ENCODE measurements at places on chromosomes 5 and 9. TPM values are rescaled to one million over a fixed set of nuclear protein-coding genes. Genes with fewer than 3 reads are reported as not detected.
A peak's percentile ranks its signal among the peaks of the same experiment; 100 is the strongest.

GRCh38 chr5:107389775-107390148 is 281.0 kb downstream of the EFNA5 start:
- no peaks in the 10 kb centered on the region for H3K4me1 ChIP-seq
- no peaks in the 10 kb centered on the region for H3K36me3 ChIP-seq
- no peak overlapping the region for H3K27ac ChIP-seq
- no peak for DNase-seq

GRCh38 chr9:22147813-22148527 is 138.9 kb upstream of the CDKN2B start:
- no peaks in the 10 kb centered on the region for H3K36me3 ChIP-seq
- H3K4me1 ChIP-seq = no peaks in the 10 kb centered on the region

DNA sequence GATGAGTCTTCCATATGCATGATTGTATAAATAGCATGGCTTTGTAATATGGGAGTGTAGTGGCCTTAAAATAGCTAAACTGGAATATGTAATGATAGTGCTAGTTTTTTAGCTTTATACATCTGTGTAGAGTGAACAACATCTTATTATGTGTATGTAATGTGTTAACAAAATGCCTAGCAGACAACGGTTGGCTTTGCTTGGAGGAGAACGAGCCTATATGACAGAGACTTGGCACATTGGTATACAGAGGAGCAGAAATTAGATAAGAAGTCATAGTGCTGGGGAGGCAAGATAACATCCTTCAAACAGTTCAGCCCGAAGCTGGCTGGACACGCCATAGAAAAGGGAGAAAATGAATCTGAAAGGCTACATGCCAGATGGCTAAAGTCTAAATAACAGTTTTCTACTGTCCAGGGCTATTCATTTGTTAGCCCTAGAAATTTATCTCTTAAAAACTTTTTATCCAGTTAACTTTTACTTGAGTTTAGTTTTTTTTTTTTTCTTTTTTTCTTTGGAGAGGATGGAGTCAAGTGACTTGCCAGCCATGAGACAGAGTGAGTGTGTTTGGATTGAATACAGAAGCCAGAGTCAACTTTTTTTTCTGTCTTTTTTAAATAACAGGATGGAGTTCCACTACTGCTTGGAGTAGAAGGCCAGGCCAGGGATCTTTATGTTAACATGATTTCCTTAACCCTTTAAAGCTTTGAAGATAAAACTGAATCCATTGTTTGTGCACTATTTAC is 214.4 kb upstream of the ACTBL2 start:
- H3K4me3 ChIP-seq = no peak overlapping the region
- H3K27ac ChIP-seq = peak overlapping the region; percentile 90
- no peaks in the 10 kb centered on the region for H3K36me3 ChIP-seq
- peaks cover 38% of the 10 kb centered on the region for H3K4me1 ChIP-seq
- no peaks in the 10 kb centered on the region for H3K27me3 ChIP-seq

DNA sequence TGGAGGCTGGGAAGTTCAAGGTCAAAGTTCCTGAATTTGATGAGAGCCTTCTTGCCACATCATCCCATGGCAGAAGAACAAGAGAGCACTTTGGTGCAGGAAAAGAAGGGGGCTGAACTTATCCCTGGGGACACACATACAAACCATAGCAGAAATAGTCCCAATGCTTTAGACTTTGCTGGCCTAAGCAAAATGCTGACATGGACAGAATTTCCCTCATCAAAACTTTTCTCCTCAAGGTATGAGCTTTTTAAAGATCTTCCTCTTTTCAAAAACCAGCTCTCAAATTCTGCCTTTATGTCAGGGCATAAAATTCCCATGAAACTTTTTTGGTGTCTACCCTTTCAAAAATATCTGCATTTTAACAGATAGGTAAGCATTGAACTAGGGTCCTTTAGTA is 341.8 kb upstream of the SMARCA2 start:
- H3K27me3 ChIP-seq = no peaks in the 10 kb centered on the region
- H3K4me3 ChIP-seq = no peak overlapping the region
- no peak for DNase-seq
- H3K27ac ChIP-seq = no peak overlapping the region
- no peaks in the 10 kb centered on the region for H3K4me1 ChIP-seq

GRCh38 chr5:132046880-132047299 is 13.6 kb upstream of the IL3 start:
- no peaks in the 10 kb centered on the region for H3K4me1 ChIP-seq
- no peak for DNase-seq
- no peak overlapping the region for H3K4me3 ChIP-seq
- no peaks in the 10 kb centered on the region for H3K27me3 ChIP-seq

The CAMSAP1 gene
- 16.1 TPM for total RNA-seq

The TMEM161B gene
- 7.3 TPM for total RNA-seq
